ENCODE measurements at places on chromosomes 2 and 18.

DNA sequence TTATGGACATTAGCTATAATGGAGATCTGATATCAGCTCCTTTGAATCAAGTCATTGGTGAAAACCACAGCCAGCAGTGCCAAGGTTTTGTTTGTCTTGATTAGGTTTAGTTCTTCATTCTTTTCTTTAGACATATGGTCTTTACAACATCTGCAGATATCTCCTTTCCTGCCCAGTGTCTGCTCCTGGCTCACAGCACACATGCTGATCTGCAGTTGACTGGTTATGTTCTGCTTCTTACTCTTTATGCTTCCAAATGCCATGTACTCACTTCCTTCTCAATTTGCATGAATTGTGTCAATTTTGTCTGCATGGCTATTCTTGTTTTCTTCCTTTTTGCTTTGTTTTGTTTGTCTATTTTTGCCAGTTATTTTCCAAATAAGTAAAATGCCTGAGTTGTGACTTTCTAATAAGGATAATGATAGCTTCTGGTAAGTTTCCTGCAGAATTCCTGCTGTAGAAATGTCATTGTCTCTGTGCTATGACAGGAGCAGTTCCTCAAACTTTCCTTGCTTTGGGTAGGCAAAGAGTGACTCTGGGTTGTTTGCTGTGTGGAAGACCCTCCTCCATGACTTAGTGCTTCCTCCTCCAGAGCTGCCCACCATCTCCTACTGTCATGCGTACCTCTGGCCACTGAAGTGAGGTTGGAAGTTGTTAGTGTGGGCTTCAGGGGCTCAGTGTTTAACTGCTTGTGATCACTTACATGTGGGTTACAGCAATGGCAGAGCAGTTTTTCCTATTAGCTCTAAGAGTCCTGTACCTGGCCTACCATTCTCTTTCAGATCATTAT lies 8.2 kb downstream of the ARHGAP25 start:
- no peak for DNase-seq

- peak; percentile 59 for DNase-seq
These were observed 625 bp downstream of the ARPC2 start for GRCh38 chr2:218217360-218218267.

- DNase-seq: peak; percentile 87
These were observed 54.3 kb downstream of the PKDCC start for GRCh38 chr2:42102024-42102590.

- no peak for DNase-seq
These were observed 143.2 kb downstream of the TMEFF2 start for GRCh38 chr2:192051533-192051932.

- DNase-seq: no peak
These were observed 45.7 kb downstream of the MAP3K2 start for GRCh38 chr2:127342101-127342500.

GRCh38 chr2:79200762-79201161 lies 41.2 kb upstream of the REG3A start:
- no peak for DNase-seq

- no peak for DNase-seq
These were observed 34.7 kb downstream of the GBX2 start for GRCh38 chr2:236133410-236134012.

- no peak for DNase-seq
These were observed 109.8 kb downstream of the CPO start for GRCh38 chr2:207049122-207049521.

DNA sequence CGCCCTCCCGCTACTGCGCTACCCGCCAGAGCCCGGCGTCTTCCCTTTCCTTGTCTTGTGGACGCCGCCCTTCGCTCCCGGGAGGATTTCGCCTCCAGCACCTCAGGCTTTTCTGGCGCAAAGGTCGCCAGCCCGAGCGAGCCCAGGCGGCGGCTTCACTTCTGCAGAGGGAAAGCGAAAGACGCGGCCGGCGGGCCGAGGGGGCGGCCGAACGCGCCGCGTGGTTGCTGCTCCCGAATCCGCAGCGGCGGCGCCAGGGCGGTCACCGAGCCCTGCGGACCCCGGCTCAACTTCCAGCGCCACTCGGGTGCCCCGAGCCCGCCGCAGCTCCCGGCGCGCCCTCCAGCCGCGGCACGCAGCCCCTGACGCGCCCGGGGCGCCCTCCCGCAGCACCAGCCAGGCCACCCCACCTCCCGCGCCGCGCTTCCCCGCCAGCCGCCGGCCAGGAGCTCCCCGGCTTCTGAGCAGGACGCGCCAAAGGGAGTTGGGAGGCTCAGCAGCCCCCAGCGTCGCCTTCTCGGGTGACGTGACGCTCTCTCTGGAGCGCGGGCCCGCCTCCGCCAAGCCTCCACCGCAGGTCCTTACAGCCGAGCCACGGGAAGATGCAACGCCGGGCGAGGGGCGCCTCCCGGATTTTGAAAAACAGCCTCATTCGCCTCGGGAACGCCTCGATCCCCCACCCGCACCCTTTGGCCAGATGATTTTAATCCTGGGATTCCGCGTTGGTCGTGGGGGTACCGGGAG lies 84.9 kb upstream of the EPB41L3 start:
- DNase-seq: no peak

DNA sequence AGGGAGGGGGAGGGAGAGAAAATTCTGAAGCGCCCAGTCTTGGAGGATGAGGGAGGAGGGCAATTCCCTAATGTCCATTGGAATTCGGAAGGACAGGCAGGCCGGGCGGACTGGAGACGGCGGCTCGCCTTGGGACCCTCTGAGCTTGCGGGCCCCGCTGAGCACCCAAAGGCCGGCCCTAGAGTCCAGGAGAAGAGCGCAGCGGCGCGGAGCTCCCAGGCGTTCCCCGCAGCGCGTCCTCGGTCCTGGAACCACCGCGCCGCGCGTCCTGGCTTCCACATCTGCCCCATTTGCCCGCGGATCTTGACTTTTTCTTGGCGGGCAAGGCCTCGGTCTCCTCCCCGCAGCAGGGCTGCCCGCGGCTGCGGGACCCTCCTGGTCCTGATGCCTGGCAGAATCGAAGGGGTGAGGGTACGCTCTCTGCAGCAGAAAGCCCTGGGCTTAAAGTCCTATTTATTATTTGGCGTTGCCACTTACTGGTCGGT lies 675 bp upstream of the MLPH start:
- no peak for DNase-seq

DNA sequence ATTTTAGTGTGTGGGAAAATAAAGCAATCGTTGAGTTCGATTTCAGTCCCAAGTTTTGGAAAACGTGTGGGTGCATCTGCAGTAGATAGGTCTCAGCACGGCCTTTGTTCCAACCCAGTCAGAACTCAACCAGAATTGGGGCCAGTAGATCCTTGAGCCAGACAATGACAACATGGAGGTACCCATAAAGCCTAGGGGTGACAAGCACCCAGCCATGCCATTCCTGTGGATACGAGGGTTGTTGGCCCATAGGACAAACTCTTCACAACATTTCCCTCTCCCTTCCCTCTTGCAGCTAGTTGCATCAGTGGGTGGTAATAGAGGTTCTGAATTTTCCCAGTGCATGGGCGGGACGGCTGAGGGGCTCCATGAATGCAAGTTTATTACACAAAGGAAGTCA lies 60.1 kb downstream of the ST3GAL5 start:
- DNase-seq: no peak

DNA sequence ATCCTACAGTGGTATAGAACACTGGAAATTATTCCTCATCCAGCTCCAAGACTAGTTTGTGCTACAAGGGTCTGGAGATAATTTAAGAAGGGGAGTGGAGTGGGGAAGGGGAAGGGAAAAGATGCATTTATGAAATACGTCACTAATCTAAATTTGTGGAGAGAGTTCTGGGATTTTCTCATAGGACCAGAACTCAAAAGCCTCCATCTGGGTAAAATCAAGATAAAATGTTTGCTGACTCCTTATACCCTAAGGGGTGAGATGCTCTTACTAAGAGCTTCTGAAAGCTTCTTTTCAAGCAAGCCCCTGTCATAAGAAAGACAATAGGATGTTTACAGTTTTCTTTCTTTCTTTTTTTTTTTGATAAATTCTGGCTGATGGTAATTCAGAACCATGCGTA lies 88.5 kb upstream of the RBMS1 start:
- DNase-seq: no peak

GRCh38 chr2:39133215-39133851 lies 12.5 kb upstream of the SOS1 start:
- DNase-seq: no peak

DNA sequence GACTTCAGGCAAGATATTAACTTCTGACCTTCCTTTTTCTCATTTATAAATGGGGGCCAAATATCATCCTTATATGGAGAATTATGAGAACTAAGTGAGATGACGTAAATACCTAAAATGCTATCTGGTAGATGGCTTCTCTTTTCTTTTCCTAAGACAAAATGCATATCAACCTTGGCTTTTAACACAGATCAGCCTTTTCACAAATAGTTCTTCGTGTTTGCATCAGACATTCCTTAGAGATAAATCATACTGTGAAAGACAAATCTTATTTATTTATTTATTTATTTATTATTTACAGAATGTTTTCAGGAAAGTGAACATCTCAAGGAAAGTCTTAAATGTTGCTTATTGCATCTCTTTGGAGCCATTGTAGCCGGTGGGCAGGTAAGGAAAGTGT lies 62.8 kb downstream of the NBEAL1 start:
- peak; percentile 57 for DNase-seq

DNA sequence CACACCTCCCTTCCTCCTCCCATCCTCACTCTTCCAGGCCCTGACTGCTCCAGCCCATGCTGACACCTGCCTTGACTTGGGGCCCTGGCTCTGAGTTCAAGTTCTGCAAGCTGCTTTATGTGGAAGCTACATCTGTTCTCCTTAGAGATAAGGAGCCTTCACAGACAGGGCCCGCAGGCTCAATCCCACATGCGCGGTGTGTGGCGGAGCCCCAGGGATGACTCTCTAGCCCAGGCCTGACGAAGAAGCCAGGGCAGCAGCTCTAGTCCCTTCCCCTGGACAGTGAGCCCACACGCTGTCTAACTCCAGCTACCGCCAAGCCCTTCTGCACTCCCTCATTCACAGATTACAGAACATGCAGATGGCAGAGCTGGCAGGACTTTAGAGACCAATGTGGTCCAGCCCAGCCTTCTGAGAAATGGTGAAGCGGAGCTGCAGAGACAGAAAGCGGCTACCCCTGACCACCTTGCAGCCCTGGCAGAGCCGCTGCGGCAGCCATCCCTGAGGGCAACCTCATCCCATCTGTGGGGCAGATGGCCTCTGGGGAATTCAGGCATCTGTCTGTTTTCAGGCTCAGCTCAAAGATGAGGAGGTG lies 304.3 kb downstream of the CELF4 start:
- DNase-seq: no peak

GRCh38 chr2:25417715-25418369 lies 76.1 kb upstream of the DNMT3A start:
- peak; percentile 13 for DNase-seq

- no peak for DNase-seq
These were observed 8.5 kb upstream of the TWIST2 start for GRCh38 chr2:238839428-238839827.

- DNase-seq: no peak
These were observed 2.2 kb downstream of the CDKL4 start for GRCh38 chr2:39241588-39241987.

- DNase-seq: no peak
These were observed at the start of gene MAP3K19 for GRCh38 chr2:135047300-135047699. Gene MAP3K19, minus strand, starts transcription at chr2:135047447. Its CDS starts 22,800 bp downstream, at chr2:135024647.

DNA sequence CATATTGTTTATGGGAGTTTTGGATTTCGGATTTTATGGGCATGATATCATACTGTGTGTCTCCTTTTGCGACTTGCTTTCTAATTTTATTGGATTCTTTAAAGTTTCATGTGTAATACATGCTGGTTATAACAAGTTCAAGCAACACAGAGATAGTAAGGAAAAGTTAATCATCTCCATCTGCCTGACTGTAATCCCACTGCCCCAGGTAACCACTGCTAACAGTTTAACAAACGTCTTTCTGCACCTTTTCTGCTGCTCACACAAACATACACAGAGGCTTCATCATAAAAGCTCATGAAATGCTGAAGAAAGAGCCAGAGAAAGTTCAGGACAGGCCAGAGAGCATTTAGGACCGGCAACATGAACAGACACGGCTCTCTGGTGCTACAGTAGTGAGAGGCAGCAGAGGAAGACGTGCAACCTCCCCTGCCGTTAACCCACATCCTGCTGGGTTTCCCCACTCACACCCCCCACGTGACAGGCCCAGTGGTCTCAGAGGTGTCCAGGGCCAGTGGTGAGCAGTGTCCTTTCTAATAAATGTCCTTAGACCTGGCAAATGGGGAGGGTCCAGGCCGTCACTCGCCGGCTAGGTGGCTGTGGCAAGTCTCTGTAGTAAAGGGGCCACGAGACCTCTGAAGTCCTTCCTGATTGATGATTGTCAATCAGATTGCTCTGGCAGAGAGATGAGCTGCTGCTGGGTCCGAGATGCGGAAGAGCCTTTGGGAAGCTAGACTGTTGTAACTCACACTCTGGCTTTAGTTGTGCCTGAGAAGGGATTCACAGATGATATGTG lies 43.0 kb upstream of the SLC1A4 start:
- peak; percentile 66 for DNase-seq

GRCh38 chr18:74498712-74499627 lies 2.8 kb downstream of the CNDP2 start:
- peak; percentile 30 for DNase-seq

- DNase-seq: peak; percentile 69
These were observed 59.6 kb downstream of the SP110 start for GRCh38 chr2:230160112-230160660.
